ENCODE measurements at places on chromosomes 11 and 22.
A peak's percentile ranks its signal among the peaks of the same experiment; 100 is the strongest.

DNA sequence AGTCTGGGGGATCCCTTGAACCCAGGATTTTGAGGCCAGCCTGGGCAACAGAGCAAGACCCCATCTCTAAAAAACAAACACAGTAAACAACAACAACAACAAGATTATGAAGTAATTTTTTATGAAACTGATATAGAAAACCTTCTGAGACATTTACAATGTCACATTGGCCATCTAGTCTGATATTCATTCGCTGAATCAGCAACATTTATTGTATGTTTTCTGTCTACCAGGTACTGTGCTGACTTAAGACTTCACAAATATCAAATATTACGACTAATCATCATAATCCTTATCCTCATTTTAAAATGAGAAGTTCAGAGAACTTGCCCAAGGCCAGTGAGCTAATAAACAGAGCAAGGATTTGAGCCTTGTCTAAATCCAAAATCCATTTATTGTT, 120.8 kb downstream of the ATM start:
- no peak for DNase-seq

- no peak for DNase-seq
Measured at GRCh38 chr11:28566339-28567089, 458.3 kb downstream of the METTL15 start.

DNA sequence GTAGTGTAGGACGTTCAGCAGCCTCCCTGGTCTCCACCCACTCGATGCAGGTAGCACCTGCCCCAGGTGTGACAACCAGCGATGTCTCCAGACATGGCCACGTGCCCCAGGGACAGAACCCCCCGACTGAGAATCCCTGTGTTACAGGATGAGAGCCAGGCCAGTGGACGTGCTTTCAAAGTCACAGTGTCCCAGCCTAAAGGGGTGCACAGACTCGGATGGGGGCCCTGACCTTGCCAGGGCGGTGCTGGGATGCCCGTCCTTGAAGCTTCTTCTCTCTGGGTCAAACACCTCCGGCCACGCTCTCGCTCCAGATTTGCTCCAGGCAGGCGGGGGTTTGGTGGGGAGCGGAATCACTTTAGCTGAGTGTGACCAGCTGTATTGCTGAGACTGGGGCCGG, 23.3 kb upstream of the GAL start:
- DNase-seq: no peak

DNA sequence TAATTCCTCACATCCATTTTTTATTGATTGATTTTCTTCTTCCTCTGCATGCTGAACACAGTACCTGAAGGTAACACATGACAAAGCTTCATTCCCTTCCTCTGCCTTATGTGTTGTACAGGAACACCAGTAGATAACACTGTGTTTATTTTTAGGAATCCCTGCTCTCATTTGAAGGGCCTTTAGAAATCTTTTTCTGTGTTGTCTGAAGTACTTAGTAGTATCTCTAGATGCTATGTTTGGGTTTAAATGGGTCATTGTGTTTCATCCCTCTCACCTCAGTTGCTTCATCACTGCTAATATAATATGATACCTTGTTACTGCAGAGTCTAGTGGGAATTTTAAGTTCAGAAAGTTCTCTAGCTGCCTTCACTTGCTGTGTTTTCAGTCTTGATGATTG, 10.2 kb downstream of the MADD start:
- no peak for DNase-seq

- DNase-seq: no peak
Measured at GRCh38 chr11:128688031-128688713, 5.7 kb upstream of the FLI1 start.

DNA sequence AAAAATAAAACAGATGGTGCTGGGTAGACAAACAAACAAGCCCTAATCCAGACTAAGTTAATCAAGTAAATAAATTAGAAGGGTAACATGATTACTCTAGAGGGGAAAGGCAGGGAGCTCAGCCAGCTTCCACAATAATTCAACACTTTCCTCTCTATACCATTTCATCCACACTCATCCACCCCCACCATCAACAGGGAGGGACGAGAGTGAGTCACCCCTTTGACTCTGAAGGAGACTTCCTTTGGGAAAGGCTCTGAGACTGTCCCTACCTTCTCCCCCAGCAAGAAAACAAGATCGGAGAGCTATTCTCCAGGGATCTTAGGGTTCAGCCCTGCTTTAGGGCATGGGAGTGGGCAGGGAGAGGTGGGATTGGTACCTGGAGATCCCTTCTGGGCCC, 33.1 kb downstream of the TRIM66 start:
- DNase-seq: no peak

DNA sequence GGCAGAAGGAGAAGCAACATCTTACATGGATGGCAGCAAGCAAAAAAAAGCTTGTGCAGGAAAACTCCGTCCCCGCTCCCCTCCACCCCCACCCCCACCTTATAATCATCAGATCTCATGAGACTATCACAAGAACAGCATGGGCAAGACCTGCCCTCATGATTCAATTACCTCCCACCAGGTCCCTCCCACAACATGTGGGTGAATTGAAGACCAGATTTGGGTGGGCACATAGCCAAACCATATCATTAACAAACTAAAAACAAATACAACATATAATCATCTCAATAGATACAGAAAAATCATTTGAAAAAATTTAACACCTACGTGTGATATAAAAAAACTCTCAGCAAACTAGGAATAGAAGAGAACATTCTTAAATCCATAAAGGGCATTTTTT, 88.8 kb downstream of the BUD13 start:
- no peak for DNase-seq

- DNase-seq: peak; percentile 92
Measured at GRCh38 chr11:14904745-14905103, 12.7 kb upstream of the CYP2R1 start.

Measured in stimulated activated CD4-positive, alpha-beta T cell treated with anti-CD3 and anti-CD28 coated beads, Interleukin-2, amount 100 ng/mL, for 48 hours (primary cell).